ENCODE measurements at places on chromosomes 6 and 20.
A peak's percentile ranks its signal among the peaks of the same experiment; 100 is the strongest.

- no peak for DNase-seq
Observed at GRCh38 chr6:89508755-89509563, 76.0 kb downstream of the ANKRD6 start.

DNA sequence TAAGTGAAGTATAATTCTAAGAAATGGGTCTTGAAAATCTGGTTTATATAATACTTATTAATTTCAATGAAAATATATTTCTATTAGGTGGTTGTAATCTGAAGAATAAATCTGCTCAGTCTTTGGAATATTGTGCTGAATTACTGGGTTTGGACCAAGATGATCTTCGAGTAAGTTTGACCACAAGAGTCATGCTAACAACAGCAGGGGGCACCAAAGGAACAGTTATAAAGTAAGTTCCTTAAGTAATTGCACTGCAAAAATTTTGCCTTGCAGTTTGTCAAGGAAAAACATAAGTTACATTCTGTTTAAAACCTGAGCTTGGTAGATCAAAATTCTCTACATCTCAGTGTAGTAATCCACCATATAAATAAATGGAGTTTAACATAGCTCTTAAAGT lies 106.0 kb downstream of the MYO6 start:
- DNase-seq = peak; percentile 81

- DNase-seq = peak; percentile 72
Observed at GRCh38 chr20:57772349-57772964, 62.6 kb upstream of the PMEPA1 start.

GRCh38 chr6:35224720-35225119 lies 11.0 kb downstream of the SCUBE3 start:
- DNase-seq = no peak

DNA sequence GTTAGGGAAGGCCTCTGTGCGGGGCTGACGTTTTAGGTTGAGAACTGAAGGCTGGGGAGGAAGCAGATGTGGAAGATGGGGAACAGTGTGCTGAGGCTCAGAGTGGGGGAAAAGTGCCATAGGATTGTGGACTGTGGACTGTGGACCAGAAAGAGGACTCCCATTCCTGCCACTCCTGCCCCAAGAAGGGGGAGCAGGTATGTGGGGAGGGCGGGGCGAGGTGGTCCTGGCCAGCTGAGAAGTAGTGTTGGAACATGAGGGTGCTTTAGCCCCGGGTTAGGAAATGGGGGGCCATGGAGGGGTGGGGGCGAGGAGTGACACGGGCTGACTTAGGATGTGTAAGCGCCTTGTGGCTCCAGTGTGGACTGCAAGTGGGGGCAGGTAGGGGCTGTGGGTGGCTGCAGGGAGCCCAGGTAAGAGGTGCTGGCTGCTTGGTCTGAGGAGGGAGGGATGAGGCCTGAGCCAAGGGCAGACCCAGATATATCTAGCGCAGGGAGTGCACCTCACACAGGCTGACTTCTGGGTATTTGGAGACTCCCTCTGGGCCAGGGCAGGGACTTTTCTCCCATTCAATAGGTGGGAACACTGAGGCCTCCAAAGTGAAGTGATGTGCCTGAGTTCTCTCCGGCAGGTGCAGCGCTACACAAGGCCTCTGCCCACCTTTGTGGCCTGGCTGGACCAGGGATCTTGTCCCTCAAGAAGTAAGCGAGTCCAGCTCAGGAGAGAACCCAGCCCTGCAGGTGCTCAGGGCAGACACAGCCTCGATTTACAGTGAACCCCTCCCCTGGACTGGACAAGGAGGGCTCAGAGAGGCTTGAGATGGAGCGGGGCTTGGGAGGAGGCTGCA lies 76.6 kb upstream of the TOX2 start:
- no peak for DNase-seq

DNA sequence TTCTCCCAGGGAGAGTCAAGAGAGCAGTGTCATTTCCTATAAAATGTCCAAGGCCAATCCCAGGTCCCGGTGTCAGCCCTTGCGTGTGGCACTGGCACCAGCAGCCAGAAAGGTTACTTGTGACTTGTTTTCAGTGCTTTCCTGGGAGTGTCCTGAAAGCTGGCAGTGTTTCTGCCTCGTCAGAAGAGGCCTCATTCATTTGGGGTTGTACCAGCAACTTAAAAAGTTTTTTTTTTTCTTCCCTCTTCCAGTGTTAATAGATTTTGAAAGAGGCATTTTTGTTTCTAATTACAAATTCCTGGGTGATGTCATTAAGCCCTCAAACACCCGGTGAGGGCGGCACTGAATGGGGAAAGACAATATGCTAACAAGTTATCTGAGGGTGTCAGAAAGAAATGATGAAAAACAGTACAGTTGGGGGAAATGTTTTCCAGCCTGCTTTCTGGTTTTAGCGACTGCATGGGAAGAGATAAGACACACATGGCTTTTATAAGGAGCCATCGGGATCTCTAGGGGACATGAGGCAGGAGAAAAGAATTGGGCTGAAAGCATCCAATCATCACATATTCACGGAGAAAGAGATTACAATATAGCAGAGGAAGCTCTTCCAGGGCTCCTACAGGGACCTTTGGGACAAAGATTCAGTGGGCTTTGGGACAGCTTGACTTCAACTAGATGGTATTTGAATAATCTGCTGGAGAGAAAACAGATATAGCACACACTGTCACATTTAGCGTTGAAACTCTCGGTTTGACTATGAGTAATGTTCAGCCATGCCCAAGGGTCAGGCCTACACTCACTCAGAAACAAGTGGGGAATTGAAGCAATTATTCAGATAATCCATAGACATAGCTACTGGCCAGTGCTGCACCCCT lies 153.0 kb downstream of the BCAS1 start:
- peak; percentile 69 for DNase-seq

Data from ELR (cell line).